ENCODE measurements at places on chromosomes 7 and 10.

DNA sequence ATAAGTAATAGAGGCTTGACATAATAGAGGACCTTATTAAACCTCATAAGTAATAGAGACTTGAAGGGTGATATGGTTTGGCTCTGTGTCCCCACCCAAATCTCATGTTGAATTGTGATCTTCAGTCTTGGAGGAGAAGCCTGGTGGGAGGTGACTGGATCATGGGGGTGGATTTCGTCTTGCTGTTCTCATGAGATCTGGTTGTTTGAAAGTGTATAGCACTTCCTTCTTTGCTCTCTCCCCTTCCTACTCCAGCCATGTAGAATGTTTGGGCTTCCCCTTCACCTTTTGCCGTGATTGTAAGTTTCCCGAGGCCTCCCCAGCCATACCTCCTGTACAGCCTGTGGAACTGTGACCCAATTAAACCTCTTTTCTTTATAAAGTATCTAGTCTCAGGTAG lies 8.6 kb downstream of the KIFBP start:
- DNase-seq = no peak

GRCh38 chr7:39132306-39132705 lies 154.6 kb downstream of the POU6F2 start:
- no peak for DNase-seq

GRCh38 chr10:94260455-94260854 lies 102.3 kb downstream of the NOC3L start:
- no peak for DNase-seq

DNA sequence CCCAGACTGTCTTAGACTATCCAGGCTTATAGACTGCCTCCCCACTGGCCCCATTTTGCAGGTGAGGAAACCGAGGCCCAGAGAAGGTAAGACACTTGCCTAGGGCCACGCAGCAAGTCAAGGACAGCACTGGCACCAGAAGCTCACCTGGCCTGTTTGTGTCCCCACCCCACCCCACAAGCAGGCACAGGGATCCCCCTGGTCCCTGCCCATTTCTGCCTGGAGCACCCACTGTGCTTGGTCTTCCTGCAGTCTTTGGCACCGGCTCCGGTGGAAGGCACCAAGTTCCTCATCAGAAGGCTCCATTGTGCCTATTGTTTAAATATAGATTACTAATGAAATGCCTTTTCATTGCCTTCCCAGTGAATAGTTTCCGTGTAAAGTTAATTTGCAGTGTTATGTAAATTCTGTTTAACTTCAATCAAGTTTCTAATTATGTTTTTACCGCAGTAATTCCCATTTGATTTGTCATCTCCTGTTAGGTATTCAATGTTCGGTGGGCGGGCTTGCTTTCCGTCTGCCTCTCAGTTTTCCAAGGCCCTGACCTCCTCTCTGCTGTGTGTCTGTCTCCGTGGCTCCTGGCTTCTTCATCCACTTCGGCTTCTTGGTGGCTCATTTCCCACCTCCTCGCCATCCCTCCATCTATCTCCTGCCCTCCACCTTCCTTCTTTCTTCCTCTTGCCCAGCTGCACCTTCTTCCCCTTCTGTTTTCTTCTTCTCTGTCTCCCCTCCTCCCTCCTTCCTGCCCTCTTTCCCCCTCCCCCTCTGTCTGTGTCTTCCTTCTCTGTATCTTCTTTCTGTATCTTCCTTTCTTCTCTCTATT lies 75.8 kb downstream of the ZMIZ1 start:
- peak; percentile 47 for DNase-seq

DNA sequence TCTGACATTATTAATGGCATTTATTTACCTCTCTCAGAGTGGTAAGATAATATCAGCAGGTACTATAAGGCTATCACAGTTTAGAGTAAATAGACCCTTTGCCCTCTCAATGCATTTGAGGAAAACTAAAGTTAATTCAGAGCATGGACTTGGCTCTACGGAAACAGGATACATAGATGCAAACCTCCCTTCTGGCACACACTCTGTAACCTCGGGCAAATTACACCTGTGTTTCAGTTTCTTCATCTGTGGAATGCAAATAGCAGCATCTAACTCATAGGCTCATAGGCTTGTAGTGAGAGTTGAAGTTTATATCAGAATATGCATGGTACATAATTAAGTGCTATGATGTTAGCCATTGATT lies 5.6 kb downstream of the RAPGEF5 start:
- no peak for DNase-seq

DNA sequence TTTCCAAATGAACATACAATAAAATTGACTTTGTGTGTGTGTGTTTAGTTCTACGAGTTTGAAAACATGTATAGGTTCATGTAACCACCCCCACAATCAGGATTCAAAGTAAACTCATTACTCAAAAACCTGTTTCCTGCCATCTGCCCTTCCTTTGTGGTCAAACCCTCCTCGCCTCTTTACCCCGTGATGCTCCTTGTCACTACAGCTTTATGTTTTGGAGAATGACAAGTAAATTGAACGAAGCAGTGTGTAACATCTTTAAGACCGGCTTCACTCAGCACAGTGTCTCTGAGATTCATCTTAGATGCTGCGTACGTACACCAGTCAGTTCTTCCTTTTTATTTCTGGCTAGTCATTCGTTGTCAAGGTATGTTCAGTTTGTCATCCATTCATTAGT lies 54.6 kb upstream of the MKI67 start:
- DNase-seq = no peak

DNA sequence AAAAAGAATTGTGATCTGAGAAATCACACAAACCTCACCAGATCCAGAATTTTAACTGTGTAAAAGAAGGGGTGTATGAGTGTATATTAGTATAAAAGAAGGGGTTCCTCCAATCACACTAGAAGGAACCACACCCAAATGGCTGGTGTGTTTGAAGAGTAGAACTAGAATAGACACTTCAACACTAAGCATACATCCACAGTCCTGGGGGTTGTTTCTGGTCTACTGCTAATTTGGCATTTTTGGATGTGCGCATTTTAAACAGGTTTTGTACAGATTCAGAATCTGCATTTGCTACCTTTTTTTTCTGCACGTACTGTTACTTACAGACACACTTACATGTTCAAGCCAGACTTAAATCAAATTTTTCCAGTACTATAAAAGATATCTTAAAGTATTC lies 64.6 kb downstream of the PDE1C start:
- no peak for DNase-seq
